GM13977 (cell line): ENCODE measurements at places on chromosomes 12 and 14.

- peak; percentile 33 for DNase-seq
Observed at GRCh38 chr12:51721282-51721940, 127.1 kb downstream of the FIGNL2 start.

- DNase-seq, result no peak
Observed at GRCh38 chr12:95380997-95381786, 92.8 kb upstream of the METAP2 start.

GRCh38 chr12:76462668-76463224 lies 96.8 kb downstream of the OSBPL8 start:
- no peak for DNase-seq

GRCh38 chr12:80867941-80868340 lies 69.8 kb downstream of the LIN7A start:
- DNase-seq, result no peak

DNA sequence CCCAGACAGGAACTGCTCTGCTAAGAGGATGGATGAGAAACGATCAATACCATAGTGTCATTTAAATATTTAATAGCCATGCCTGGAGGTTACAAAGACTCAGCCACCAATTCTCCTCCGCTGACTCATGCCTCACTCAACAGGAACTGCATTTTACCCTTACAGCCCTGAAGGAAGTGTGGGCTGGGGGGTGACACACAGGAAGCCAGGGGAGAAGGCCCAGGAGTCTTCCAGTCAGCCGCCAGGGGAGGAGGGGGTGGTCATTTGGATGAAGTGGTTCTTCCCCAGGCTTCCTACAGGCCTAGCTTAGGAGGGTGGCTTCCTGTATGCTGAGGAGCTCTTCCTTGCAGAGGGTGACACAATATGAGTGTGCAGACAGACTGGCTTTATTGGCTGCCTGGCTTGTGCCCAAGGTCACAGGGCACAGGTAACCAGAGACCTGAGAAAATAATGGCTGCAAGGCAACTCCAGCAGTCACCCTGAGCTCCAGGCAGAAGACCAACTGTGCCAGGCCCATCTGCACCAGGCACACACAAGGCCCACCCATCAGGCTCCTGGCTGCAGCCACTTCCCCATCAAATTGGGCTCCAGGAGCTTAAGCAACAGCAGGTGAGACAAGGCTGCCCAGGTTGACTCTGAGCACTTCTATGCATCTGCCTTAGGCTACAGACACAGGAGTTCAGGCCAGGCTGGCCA lies 30.6 kb upstream of the RPLP0 start:
- DNase-seq, result no peak

- no peak for DNase-seq
Observed at GRCh38 chr14:65745396-65746190, 333.1 kb downstream of the FUT8 start.

- no peak for DNase-seq
Observed at GRCh38 chr12:100993916-100994450, 199.4 kb downstream of the ANO4 start.

- no peak for DNase-seq
Observed at GRCh38 chr12:57171668-57172067, 24.2 kb upstream of the LRP1-AS start.

- no peak for DNase-seq
Observed at GRCh38 chr12:76449583-76449982, 101.4 kb upstream of the BBS10 start.

DNA sequence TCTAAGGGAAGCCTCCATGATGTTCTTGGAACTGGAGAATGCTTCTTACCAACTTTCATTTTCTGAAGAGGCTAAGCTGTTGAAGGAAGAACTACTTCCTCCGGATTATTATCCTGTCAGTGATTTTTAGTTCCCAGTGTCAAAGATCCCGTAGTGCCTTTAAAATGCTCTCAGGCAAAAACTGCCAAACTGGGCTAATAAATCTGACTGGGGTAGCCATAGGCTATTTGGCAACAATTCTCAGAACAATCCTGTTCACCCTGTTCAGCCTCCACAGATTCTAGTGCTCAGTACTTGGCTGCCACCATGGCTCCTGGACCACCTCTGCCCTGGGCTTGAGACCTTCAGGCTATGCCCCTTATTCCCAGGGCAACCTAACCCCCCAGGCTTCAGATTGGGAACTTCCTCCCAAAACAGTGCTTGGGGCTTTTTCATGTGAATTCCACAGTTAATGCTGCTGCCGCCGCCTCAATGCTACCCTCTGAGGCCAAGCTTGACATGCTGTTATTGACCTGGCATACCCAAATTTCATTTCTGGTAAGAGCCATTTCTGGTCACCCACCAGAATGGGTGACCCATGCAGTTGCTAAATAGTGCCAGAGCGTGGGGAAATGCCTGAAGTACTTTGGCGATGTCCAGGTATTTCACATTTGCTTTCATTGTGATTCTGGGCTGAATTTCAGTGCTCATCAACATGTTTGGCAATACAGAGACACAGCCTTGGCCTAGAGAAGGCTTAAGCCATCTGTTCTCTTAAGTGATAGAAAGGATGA lies 110.0 kb upstream of the ARHGAP5 start:
- no peak for DNase-seq

DNA sequence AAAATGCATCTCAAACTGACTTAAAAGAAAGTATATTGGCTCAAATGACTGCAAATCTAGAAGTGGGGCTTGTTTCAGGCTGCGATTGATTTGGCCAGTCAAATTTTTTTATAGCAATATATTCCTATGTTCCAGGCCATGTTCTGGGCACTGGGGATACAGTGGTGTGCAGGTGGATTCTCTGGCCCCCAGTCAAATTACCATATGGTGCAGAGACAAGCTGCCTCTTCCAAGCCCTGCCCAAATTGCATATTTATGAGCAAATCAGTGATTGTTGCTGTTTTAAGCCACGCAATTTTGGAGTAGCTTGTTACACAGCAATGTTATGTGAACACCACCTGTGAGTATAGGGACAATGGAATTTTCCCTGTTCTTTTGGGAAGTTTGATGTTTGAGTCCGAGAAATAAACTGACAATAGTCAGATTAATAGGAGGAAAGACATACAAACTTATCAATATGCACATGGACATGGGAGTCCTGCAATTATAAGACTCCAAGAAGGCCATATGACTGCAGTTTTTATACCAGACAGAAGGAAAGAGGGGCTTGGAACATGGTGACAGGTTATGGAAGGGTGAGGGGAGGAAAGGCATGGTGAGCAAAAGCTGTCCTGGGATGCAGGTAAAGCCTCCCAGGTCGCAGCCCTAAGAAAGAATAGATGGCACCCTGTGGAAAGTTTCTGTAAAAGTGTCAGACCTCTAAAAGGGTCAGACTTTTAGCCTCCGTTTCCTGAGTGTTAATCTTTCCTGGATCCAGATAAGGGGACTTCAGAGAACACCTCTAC lies 13.1 kb upstream of the CRY1 start:
- no peak for DNase-seq

DNA sequence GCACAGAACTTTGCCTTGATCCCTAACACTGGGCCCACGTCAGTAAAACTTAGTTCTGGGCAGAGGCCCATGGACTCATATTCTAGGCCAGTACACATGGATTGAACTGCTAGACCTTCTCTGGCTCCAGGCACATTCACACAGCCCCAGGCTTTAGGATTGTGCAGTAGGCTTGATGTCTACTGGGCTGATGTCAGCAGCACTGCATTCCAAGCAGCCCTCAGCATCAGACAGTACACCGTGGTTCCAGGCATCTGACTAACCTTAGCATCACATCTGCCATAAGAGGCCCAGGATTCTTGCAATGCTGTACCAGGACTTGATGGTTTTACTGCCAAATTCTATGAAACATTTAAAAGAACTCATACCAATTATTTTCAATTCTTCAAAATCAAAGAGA lies 301.9 kb downstream of the CCER1 start:
- DNase-seq, result no peak

- no peak for DNase-seq
Observed at GRCh38 chr12:118763234-118763633, 218.1 kb upstream of the SRRM4 start.

DNA sequence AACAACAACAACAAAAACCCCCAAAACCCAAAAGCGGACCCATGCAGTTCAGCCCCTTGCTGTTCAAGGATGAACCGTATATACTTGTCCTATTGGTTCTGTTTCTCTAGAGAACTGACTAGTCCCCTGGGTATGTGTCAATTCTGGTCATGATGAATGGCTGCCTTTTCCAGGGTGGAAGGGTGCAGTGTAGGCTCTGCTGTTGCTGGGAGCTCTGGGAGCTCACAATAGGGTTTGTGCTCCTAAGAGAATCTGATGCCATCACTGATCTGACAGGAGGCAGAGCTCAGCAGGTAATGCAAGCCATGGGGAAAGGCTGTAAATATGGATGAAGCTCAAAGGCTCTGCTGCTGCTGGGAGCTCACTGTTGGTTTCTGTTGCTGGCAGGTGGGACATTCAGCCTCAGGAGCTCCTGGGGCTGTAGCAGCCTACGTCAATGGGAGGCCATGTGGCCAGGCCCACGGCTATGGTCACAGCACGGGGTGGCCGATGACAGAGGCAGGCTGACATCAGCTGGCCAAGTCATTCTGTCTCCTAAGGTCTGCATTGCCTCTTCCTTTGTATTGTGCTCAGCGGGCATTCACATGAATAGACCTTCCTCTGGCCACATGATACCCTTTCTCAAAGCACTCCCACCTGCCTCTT lies 37.9 kb downstream of the DLK1 start:
- DNase-seq, result no peak

- DNase-seq, result peak; percentile 90
Observed at GRCh38 chr12:57093415-57094207, 4.7 kb downstream of the NAB2 start.

- no peak for DNase-seq
Observed at GRCh38 chr12:118068445-118068844, 7.5 kb upstream of the WSB2 start.

- no peak for DNase-seq
Observed at GRCh38 chr12:105865886-105866285, 272.9 kb downstream of the NUAK1 start.

- no peak for DNase-seq
Observed at GRCh38 chr14:104741108-104741802, 11.7 kb upstream of the SIVA1 start.

DNA sequence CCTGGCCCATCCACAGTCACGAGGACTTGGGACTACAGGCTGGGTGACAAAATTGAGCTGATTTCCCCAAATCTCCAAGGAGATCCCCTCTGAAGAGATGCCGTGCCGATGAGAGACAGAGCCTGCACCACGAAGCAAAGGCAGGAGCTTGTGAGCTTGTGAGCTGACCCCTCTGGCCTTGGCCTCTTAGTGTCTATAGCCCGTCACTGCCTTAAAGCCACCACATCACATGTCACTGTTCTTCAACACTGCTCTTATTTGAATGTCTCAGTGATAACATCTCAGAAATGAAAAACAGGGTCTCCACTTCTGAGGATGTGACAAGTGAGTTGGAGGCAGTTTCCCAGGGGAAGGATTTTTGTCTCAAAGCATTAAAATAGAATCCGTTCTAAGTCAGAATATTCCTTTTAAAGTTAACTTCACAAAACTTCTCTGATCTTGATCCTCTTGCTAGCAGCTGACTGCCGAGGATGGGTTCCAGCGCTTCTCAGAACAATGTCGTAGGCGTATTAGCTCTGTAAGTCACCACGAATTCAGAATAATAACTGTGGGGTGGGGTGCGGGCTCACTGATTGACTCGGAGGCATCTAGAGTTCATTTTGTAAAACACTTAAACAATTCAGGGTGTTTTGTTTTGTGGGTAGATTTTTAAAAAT lies 37.5 kb downstream of the CHST11 start:
- DNase-seq, result no peak

DNA sequence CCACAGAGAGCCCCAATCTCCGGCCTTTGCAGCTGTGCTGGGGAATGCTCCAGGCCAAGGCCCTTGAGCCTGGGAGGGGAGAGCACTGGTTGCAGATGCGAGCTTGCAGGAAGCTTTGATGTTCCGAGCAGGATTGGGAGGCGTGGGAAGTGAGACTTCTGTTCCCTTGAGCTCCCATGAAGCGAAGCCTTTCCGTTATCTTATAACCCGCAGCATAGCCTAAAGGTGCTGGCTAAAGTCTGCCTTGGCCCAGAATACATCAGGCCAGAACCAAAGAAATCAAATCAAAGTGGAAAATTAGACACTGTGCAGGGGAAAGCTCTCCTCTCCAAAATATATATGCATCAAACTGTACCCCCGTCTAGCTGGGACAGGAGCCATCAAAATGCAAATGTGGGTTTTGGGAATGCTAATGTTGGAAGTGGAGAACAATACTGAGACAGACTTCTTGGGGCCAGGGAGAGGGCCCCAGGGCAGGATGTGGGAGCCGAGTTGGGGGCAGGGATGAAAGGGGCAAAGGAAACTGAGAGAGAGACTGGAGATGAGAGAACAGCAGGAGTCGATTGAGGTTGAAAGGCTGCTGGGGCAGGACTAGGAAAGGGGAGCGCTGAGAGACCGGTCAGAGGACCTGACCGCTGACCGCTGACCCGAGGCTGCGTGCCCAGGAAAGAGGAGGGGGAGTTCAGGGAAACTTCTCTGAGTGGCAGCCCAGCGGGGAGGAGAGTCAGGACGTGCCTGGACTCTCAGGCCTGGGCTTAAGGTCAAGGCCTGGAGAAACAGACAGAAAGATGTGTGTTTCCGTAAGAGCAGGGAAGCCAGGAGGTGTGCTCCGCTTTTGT lies 152.2 kb upstream of the PARP11 start:
- no peak for DNase-seq

DNA sequence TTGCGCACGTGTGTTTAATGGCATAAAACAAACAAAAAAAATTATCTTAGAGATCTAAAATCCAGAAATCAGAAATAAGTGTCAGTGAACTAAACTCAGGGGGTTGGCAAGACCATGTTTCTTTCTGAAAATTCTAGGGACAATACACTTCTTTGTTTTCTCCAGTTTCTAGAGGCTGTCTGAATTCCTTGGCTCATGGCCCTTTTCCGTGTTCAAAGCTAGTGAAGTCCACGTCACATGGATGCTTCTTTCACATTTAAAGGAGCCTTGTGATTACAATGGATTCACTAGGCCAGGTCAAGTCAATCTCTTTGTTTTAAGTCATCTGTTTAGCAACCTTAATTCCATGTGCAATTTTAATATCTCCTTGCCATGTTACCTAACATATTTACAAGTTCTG lies 22.4 kb downstream of the SLCO1B3 start:
- no peak for DNase-seq

GRCh38 chr12:2682296-2683251 lies 112.2 kb upstream of the FKBP4 start:
- DNase-seq, result no peak

DNA sequence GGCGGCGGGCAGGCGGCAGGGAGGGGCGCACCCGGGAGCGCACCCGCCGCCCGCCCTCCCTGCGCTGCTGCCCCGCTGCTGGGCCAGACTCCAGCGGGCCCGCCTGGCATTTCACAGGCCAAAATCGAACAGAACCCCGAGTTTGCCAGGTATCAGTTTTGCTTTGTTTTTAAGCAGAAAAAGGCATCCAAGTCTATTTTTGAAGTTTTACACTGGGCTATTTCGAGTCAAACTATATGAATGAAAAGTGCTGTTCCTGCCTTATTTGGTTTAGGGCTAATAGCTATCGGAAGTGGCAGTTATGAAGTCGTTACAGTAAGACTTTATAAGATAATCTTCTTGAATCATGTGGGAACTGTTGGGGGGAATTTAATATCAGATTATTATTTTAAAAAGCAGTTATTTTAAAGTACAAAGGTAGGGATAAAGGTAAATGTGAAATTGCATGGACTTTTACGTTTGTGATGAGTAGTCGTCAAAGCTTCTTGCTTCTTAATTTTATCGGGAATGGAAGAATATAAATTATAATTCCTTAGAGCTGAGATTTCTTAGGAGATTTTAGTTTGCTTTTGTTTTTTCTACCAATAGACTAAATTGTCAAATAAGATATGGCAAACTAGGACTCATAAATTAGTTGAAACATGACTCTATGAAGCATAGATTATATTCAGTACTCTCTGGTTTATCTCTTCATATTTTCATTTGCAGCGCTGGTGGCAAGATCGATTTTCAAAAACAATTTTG lies 1.1 kb downstream of the MSRB3 start:
- DNase-seq, result no peak
